ENCODE measurements at places on chromosomes 6 and 20.

DNA sequence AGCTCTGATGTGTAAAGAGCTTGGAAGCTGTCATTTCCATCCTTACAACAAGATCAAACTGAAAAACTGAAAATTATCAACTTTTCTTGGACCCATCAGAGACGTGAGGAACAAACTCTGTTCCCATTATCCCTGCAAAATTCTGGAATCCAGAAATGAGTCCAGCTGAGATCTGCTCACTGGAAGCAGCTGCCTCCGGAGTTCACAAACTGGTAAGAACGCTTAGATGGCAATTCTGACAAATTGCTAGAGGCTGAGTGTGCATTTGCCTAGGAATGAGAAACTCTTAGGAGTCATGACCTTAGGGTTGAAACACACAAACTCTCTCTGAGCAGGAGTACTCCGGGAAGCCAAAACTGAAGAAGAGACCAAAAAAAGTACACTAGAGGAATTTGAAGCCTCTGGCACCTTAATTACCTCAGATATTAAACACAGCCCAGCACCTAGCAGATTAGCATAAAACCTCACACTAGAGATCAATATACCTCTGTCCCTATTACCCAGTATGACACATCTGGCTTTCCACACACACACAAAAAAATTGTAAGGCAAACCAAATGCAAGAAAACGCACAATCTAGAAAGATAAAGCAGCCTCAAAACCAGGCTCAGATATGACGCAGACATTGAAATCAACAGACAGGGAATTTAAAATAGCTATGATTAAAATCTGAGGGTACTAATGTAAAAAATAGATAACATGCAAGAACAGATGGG, 233.5 kb upstream of the SGK1 start:
- DNase-seq, result no peak

DNA sequence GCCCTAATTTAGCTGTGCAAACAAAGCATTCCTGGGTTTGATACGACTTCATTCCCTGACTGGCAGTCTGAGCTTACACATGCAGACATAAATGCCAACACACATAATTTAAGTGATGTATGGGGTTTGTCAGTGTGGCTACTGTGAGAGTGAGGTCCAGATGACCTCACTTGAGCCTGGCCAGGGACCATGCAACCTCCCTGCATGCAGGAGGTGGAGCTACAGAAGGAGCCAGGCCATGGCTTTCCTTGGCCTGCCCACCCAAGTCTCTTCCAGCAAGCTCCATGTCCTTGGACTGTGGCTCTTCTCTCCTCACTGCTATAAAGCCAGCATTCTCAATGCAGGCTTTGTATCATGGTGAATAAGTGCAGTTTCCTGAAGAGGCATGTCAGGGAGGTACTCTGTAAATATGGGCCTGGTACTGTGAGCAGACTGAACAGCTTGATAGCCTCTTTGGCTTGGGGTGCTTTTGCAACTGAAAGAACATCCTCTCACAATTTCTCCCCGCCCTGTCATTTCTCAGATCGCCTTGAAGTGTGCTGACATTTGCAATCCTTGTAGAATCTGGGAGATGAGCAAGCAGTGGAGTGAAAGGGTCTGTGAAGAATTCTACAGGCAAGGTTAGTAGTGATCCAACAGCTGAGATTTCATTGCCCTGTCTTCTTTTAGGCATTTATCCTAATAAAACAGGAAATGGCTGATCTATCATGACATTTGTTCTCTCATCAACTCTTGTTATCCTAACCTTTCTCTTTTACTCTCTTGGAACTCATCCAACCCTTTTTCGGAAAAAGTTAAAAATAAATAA, 69.2 kb downstream of the MTFR2 start:
- no peak for DNase-seq

- no peak for DNase-seq
Measured at GRCh38 chr6:34529665-34530327, 26.3 kb downstream of the SPDEF start.

- no peak for DNase-seq
Measured at GRCh38 chr20:46077642-46078305, 12.0 kb downstream of the NCOA5 start.

- no peak for DNase-seq
Measured at GRCh38 chr20:44173116-44173515, 13.9 kb downstream of the JPH2 start.

DNA sequence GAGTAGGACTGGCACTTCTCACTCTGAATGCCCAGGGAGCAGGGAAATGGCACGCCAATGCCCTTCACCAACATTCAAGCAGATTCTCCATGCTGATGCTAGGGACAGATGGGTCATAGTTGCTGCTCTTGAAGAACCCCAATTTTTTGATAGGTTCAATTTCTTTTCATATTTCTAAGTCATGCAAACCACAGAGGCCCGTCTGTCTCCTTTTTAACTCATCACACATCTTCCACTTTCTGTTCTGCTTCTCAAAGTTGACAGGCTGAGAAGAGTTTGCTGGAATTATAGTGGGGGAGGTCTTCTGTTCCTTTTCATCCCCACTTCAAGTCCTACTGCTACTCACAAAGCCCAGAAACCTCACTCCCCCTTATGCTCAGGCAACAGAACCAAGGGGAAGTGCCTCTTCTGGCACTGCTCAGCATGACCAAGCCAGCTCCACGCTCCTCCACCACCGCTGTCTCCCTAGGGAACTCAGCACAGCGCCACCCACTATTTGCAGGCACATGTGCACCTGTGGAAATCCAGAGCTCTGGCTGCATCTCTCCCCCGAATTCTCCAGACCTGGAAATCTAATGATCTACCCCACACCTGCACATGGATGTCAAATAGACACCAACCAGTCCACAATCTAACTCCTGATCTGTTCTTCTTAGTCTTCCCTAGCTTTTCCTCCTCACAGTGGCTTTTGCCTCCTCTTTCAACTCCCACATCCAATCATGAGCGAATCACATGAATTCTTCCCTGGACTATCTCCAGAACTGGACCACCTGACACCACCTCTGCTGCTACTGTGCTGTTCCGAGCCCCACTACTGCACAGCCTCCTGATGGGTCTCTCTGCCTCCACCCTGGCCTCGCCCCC, 10.7 kb downstream of the ZBTB24 start:
- DNase-seq, result no peak

DNA sequence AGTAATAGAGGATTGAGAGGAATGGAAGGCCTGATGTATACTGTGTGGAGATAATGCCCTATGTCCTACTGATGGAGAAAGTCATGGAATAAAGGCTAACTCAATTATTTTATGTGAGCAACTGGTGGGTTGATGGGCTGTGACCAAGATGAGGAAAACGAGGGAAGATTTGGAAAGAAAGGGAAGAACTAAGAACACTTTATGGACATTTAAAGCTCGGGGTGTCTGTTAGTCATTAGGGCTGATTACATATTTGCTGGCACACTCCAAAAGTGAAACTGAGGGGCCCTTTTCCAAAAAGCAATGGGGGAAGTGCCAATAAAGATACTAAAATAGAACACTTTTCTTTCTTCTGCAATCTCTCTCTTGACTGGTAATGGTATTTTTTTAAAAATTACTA, 439.5 kb downstream of the PLCB1 start:
- DNase-seq, result no peak

- no peak for DNase-seq
Measured at GRCh38 chr6:22413681-22414311, 117.0 kb upstream of the PRL start.

- DNase-seq, result no peak
Measured at GRCh38 chr20:7924692-7925091, 15.6 kb downstream of the HAO1 start.

GRCh38 chr6:52590152-52590891, 13.5 kb upstream of the TRAM2 start:
- no peak for DNase-seq

DNA sequence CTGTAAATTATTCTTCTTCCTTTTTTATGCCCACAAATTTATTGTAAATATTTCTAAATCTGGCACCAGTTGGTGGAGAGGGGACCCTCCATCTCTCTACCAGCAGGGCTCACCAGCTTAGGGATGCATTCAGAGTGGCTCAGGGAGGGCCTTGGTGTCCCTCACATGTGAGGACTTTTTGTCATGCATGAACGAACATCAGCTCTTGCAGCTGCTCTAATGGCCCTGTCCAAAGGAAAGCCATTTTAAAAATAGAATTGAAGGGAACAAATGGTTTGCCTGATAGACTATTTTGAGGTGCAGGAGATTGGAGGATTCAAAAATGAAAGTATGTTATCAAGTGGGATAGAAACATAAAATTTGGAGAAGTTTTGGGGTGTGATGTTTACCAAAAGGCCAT, 37.5 kb upstream of the KLHL31 start:
- no peak for DNase-seq

DNA sequence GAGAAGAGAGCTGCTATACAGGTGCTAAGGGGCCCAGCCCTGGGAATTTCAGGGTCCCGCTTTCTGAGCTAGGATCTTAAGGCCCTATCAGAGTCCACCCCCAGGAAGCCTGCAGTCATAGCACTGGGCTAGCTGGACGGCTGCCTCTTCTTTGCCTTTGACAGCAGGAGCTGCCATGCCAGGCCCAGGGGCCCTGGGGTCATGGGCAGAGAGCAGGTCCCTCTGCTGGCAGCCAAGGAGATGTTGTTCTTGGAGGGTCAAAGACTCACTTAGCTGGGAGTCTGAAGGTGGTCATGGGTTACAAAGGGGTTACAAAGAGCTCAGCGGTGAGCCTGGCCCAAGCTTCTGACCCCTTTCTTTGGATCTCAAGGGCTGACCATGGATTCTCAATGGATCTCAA, 52.7 kb downstream of the RPP21 start:
- no peak for DNase-seq

- no peak for DNase-seq
Measured at GRCh38 chr6:163711615-163712565, 297.4 kb downstream of the QKI start.

GRCh38 chr6:136608991-136609390, 58.8 kb upstream of the MAP7 start:
- no peak for DNase-seq

DNA sequence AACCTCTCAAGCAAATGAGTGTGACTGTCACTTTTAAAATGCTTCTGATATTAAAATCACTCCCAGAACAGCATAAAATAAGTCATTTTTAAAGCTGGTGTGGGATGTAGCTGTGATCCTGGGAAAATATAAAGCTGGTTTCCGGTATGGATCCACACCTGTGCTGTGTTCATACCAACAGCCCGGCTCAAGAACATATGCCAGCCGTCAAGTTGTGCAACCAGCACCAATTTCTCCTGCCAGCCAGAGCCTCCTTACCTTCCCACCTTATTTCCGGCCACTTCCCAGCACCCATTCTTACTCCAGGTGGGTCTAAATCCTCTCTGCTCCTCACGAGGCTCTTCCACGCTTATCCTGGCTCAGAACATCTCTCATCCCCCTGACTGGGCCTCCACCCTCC, 50.9 kb upstream of the RPS6KA2 start:
- no peak for DNase-seq

DNA sequence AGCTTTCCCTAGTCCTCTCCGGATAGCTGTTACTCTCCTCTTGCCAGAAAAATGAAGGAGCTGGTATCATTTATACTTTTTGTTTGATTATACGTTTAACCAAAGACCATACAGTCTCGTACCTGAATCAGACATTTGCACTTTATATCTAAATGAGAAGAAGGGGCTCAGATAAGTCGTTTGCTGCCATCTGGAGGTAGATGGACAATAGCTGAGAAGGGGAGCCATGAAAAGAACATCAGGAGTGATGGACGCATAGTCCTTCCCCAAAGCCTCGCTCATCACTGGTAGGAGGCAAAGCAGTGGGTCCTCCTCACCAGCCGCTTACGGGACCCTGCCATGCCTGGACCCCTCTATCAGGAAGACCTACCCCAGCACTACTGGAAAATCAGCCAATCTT, 45.4 kb downstream of the RPF2 start:
- no peak for DNase-seq

DNA sequence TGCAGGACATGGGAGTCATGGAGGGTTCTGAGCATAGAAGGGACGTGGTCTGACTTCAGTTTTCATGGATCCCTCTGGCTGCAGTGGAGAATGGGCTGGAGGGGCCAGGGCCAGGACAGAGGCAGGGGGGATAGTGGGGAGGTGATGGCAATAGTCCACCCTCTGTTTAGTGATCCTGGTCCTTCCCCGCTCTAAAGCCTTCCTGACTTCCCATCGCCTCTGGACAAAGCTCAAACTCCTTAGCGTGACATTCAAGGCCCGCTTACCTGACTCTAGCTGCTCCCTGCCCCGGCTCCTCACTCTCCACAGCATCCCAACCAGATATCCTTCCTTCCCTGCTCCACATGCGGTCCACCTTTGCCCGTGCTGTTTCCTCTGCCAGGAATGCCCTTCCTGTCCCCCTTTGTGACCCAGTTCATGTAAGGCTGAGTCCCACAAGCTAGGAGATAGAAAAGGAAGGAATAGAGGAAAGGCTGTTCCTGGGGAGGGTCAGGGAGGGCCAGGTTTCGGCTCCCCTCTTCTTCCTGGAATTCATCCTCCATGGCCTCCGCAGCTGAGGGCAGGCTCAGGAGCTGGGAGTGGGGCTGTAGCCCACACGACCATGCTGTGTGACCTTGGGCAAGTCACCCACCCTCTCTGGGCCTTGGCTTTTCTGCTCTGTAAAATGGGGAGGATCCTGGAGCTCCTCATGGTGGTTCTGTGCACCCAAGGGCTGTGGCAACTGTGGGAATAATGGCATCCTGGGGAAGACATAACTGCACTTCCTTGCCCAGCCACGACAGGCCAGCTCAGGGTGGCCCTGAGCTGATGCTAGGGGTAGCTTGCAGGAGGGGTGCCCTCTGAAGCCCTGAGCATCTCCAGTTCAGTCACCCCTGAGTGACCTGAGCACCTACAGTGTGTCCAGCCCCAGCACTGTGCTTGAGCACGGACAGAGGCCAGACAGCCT, 116.1 kb downstream of the CEBPB start:
- DNase-seq, result no peak

- no peak for DNase-seq
Measured at GRCh38 chr6:149752600-149753373, 3.2 kb downstream of the PCMT1 start.

DNA sequence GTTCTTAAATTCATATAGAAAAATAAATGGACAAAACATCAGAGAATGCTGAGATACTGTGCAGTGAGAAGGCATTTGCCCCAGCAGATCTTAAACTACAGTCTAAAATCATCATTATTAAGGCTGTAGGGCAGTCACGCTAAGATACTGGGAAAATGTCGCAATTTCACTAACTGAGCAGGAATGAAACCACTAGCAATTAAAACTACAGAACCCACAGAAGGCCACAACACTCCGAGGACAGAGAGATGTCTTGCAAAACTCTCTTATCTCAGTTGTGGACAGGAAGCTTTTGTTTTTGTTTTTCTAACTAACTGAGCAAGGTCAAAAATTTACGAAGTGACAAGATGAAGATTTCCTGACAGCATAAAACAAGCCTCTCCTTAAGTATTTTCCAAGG, 18.2 kb downstream of the GNAS-AS1 start:
- no peak for DNase-seq

- DNase-seq, result no peak
Measured at GRCh38 chr6:168540713-168541291, 99.8 kb downstream of the SMOC2 start.

GRCh38 chr20:3580412-3580811, 82.8 kb downstream of the GFRA4 start:
- DNase-seq, result no peak

DNA sequence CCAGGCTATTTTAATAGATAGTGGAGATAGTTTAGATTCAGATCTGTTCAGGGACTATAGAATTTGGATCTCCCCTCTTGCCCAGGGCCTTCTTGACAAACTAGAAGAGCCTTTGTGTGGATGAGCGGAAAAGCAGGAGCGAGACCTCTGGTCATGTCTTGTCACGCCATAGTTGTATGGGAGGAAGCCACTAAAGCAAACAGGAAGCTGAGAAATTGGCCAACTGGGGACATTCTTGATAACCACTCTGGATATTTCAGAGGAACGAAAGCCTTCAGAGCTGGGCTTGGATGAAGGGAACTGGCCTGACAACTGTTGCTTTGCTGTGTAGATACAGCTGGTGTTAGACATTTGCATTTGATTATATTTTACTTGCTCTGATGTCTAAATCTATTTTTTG, 54.1 kb upstream of the EXOC2 start:
- no peak for DNase-seq

Data from effector CD8-positive, alpha-beta T cell (primary cell).